ENCODE measurements at places on chromosomes 13 and 19. TPM values are rescaled to one million over a fixed set of nuclear protein-coding genes. Genes with fewer than 3 reads are reported as not detected.

The MCEMP1 gene
- not detected for total RNA-seq

The ZNF714 gene
- 2.1 TPM for total RNA-seq

The RPS28 gene
- total RNA-seq = 905 TPM

The SELENOV gene
- total RNA-seq = not detected

The C1QTNF9B gene
- not detected for total RNA-seq

The DLEU7 gene
- not detected for total RNA-seq

The TTC9B gene
- 0.25 TPM for total RNA-seq

The ZNF723 gene
- not detected for total RNA-seq

The FGF22 gene
- 0.28 TPM for total RNA-seq

The PSPC1 gene
- 45.8 TPM for total RNA-seq

The ZSCAN4 gene
- not detected for total RNA-seq

The FBN3 gene
- total RNA-seq = not detected

The ZNF284 gene
- 0.49 TPM for total RNA-seq

The TSSK6 gene
- total RNA-seq = 2.0 TPM

The GZMM gene
- total RNA-seq = 0.56 TPM

The NTN5 gene
- total RNA-seq = 0.10 TPM

The URAD gene
- total RNA-seq = not detected

The ZNF737 gene
- 0.14 TPM for total RNA-seq

The TMEM238 gene
- total RNA-seq = 10.0 TPM

The OR7D2 gene
- not detected for total RNA-seq

The ERVK3-1 gene
- 89.0 TPM for total RNA-seq

The ZNF699 gene
- total RNA-seq = 1.7 TPM

The FPR1 gene
- 0.13 TPM for total RNA-seq

The APLP1 gene
- 93.9 TPM for total RNA-seq

The LILRA2 gene
- total RNA-seq = not detected

The CLDND2 gene
- 4.6 TPM for total RNA-seq

The CLEC17A gene
- total RNA-seq = not detected

The SLC10A2 gene
- not detected for total RNA-seq

The OR10H1 gene
- not detected for total RNA-seq

The ZNF431 gene
- 4.5 TPM for total RNA-seq

The OR4F17 gene
- not detected for total RNA-seq

The LGALS7B gene
- not detected for total RNA-seq

The RYR1 gene
- 5.5 TPM for total RNA-seq

The FCER2 gene
- not detected for total RNA-seq

The RLN3 gene
- not detected for total RNA-seq

The PPM1N gene
- total RNA-seq = 8.1 TPM

The TMEM259 gene
- total RNA-seq = 134 TPM

The OLFM2 gene
- total RNA-seq = 11.2 TPM

The ZNF724 gene
- total RNA-seq = 0.65 TPM
